ENCODE measurements at places on chromosomes 4 and X. TPM values are rescaled to one million over a fixed set of nuclear protein-coding genes. Genes with fewer than 3 reads are reported as not detected.

The SLC25A6 gene
- 327 TPM for total RNA-seq

GRCh38 chr4:168647646-168648375 is 151.0 kb downstream of the PALLD start:
- DNase-seq = no peak

GRCh38 chrX:80556148-80556547 is 135.9 kb downstream of the TENT5D start:
- DNase-seq = no peak

The ZNF330 gene
- total RNA-seq = 25.9 TPM

DNA sequence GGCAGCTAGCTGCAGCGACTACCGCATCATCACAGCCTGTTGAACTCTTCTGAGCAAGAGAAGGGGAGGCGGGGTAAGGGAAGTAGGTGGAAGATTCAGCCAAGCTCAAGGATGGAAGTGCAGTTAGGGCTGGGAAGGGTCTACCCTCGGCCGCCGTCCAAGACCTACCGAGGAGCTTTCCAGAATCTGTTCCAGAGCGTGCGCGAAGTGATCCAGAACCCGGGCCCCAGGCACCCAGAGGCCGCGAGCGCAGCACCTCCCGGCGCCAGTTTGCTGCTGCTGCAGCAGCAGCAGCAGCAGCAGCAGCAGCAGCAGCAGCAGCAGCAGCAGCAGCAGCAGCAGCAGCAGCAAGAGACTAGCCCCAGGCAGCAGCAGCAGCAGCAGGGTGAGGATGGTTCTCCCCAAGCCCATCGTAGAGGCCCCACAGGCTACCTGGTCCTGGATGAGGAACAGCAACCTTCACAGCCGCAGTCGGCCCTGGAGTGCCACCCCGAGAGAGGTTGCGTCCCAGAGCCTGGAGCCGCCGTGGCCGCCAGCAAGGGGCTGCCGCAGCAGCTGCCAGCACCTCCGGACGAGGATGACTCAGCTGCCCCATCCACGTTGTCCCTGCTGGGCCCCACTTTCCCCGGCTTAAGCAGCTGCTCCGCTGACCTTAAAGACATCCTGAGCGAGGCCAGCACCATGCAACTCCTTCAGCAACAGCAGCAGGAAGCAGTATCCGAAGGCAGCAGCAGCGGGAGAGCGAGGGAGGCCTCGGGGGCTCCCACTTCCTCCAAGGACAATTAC is 1.4 kb downstream of the AR start:
- DNase-seq = no peak

The TBCK gene
- total RNA-seq = 28.2 TPM

DNA sequence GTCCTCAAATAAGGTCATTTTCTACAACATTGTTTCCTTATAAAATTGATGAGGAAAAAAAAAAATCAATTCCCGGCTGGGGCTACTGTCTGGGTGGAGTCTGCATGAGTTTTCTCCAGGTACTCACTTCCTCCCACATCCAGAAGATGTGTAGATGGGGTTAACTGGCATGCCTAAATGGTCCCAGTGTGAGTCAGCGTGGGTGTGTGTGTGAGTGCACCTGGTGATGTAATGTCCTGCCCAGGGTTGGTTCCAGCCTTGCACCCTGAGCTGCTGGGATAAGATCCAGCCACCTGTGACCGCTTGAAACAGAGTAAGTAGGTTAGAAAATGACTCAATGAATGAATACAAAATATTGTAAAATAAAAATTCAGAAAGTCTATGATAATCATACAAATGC is 11.1 kb downstream of the USP26 start:
- no peak for DNase-seq

- no peak for DNase-seq
Measured at GRCh38 chr4:8440492-8441311, at the start of the genes ACOX3 and TRMT44. Gene ACOX3 (minus strand): TSS chr4:8440723. CDS start chr4:8416521, 24,202 bp downstream. Gene TRMT44 (plus strand): TSS chr4:8440777. CDS start chr4:8440823, 46 bp downstream.

- no peak for DNase-seq
Measured at GRCh38 chr4:10413177-10413576, 44.0 kb downstream of the ZNF518B start.

DNA sequence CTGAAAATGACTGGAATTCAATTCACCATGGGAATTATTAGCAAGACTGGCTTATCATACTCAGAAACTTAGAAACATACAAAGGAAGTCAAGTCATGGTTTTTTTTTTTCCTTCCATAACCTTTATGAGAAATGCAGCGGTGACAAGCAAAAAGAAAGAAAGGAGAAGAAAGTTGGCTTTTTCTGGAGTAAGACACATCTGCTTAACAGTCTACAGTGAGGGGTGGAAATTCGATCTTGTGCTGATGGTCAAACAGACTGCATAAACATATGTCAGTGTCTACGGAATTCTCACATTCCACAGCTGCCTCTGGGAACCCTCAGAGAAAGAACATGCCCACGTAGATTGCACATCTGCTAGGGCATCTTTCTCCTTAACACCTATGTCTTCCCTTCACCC is 54.6 kb downstream of the PROM1 start:
- no peak for DNase-seq

GRCh38 chr4:98659741-98660462 is 1.5 kb upstream of the TSPAN5 start:
- DNase-seq = no peak

DNA sequence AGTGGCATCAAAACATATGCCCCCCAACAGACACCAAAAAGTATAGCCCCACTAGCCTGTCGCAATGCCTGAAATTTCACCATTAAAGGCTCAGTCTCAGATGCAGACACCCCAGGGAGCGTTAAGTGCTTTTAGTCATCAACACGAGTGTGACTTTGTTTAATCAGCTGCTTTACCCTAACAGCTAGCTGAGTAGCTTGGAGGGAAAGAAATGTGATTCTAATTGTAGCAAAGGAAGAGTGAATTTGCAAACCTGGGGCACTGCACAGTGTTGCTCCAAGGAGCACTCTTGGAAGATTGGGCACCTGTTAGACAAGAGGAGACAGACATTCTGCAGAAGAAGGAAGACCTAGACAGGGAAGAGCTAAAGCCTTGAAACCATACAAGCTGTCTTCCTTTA is 145.1 kb downstream of the BEND2 start:
- DNase-seq = no peak

GRCh38 chrX:31706466-31706865 is 634.6 kb upstream of the FTHL17 start:
- no peak for DNase-seq

DNA sequence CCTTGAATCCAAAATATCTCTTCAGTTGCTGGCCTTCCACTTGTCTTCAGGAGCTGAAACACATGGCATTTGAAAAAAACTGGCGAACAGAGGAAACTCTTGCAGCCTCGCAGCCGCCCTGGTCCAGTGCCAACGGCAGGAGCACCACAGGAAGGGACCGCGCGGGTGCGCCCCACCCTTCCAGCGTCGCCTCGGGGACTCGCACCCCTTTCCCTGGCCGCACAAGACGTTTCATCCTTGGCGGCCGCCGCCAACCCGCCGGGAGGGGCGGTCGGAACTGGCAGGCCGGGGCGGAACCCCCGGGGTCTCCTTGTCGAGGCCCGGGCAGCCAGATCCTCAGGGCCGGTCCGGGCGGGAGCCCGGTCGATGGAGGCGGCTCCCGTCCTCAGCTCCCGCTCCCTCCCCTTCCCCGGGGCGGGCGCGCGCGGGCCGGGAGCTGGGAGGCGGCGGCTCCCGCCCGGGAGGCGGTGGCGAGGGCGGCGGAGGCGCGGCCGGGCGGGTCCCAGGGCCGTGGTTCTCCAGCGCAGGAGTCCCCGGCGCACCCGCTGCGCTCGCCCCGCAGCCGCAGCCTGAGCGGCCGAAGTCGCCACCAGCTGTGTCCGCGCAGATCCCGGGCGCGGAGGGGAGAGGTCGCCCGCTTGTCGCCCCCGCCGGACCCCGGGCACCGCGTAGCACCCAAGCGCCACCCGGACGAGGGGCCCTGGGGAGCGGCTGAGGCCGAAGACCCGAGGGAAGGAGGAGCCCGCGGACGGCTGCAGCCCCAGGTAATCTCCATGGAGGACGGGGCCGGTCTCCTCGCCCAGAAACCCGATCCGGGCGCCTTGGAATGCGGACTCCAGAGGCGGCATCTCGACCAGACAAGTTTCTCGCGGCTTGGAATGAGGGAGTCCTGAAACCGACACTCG is 886 bp upstream of the NDST3 start:
- peak; percentile 83 for DNase-seq

- peak; percentile 67 for DNase-seq
Measured at GRCh38 chr4:6378493-6379445, 93.6 kb downstream of the PPP2R2C start.

The C4orf54 gene
- not detected for total RNA-seq

The FUNDC1 gene
- total RNA-seq = 12.0 TPM

- no peak for DNase-seq
Measured at GRCh38 chr4:61511716-61512488, 311.8 kb downstream of the ADGRL3 start.

GRCh38 chr4:139924782-139925181 is 229.2 kb downstream of the MAML3 start:
- DNase-seq = no peak

DNA sequence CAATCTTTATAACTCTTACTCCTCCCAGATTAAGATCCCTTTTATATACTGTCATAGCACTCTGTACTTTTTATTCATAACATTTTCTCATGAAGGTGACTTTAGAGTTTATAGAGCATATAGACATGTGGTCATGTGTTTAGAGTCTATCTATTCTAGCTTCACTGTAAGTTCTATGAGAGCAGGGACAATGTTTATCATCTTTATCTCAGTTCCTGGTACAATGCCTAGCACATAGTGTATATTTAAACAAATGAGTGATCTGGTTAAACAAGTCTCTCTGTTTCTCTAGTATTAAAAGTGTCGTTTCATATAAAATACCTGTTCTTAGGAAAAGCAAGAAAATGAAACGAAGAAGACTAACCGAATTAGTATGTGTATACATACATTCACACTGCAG is 3.2 kb downstream of the CXCL6 start:
- DNase-seq = no peak

DNA sequence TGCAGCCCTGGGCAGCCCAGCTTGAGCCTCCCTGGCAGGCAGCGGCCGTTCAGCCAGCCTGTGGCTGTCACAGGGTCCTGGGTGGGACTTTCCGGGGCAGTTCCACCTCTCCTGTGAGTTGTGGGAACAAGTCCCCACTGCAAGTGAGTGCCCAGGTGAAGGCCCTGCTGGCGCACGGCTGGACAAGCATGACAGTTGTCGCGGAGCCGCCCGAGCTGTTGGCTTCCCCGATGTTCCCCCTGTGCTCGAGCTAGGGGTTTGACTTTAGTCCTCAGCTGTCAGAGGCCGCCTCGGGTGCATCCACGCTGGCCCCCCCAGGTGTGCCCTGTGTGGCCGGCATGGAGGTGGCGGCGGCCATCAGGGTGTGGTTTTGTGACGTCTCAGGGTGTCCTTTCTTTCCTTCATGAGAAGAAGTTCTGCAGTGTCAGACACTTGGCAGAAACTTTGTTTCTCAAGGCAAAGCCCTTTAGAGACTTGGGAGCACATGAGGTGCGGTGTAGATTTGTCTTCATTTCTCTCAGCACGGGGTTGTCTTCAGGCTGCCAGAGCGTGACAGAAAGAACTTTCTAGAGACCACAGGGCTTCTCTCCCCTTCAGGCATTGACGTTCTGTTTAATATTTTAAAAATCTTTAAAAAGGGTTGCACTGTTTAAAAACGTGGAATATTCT is 69.4 kb upstream of the HGFAC start:
- peak; percentile 89 for DNase-seq

The PPARGC1A gene
- total RNA-seq = 2.2 TPM

DNA sequence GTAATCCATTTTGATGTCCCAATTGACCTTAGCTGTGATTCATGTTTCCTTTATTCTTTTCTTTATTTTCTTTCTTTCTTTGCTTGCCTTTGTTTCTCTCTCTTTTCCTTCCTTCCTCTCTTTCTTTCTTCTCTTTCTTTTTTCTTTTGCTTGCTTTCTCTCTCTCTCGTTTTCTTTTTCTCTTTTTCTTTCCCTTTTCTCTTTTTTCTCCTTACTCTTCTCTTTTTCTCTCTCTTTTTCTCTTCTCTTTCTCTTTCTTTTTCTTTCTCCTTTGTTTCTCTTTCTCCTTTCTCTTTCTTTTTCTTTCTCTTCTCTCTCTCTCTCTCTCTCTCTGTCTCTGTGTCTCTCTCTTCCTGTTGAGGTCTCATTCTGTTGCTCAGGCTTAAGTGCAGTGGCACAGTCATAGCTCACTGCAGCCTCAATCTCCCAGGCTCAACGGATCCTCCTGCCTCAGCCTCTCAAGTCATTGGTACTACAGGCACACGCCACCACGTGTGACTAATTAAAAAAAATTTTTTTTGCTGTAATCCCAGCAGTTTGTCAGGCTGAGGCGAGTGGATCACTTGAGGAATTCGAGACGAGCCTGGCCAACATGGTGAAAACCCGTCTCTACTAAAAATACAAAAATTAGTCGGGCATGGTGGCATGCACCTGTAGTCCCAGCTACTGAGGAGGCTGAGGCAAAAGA is 8.0 kb upstream of the DHRSX start:
- DNase-seq = peak; percentile 7

Data from chondrocyte (in vitro differentiated cells).